ENCODE measurements at places on chromosomes 13 and 19. TPM values are rescaled to one million over a fixed set of nuclear protein-coding genes. Genes with fewer than 3 reads are reported as not detected.

The DKKL1 gene
- 2.2 TPM for total RNA-seq

The ZNF260 gene
- total RNA-seq = 2.6 TPM

The SHD gene
- total RNA-seq = 51.4 TPM

The SHANK1 gene
- total RNA-seq = not detected

The ACER1 gene
- not detected for total RNA-seq

The FLT1 gene
- total RNA-seq = 8.4 TPM

DNA sequence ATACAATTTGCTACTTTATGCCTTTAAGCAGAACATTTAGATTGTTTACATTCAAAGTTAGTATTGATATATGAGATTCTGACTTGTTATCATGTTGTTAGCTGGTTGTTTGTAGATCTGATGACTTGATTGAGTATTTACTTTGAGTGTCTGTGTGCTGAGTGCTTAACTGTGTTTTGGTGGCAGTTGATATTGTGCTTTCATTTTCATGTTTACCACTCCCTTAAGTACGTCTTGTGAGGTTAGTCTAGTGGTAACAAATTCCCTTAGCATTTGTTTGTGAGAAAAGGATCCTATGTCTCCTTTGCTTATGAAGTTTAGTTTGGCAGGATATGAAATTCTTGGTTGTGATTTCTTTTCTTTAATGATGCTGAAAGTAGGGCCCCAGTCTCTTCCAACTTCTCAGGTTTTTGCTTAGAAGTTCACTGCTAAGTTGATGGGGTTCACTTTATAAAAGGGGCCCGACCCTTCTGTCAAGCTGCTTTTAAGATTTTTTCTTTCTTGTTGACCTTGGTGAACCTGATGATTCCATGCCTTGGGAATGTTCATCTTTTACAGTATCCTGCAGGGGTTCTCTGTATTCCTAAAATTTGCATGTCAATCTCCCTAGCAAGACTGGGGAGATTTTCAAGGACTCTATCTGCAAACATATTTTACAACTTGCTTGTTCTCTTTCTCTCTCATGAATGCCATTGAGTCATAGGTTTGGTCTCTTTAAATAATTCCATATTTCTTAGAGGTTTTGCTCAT lies 1095.4 kb upstream of the PCDH20 start:
- no peak for DNase-seq
- no peaks in the 10 kb centered on the region for H3K27me3 ChIP-seq
- no peak overlapping the region for H3K4me3 ChIP-seq
- H3K27ac ChIP-seq = no peak overlapping the region
- no peaks in the 10 kb centered on the region for H3K4me1 ChIP-seq

DNA sequence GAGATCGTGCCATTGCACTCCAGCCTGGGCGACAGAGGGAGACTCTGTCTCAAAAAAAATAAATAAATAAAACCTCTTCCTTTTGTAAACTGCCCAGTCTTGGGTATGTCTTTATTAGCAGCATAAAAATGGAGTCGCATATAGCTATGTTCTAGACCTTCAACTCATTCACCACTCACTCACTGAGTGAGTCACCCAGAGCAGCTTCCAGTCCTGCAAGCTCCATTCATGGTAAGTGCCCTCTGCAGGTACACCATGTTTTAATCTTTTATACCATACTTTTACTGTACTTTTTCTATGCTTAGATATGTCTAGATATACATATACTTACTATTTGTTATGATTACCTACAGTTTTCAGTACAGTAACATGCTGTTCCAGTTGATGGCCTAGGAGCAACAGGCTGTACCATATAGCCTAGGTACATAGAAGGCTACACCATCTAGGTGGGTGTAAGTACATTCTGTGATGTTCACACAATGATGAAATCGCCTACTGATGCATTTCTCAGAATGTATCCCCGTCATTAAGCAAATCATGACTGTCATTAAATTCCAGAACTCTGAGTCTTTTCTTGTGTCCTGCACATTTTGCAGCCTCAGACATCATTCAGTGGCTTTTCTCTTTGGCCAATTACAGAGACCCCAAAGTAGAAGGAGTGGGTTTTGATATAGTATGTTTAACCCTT lies 13.7 kb upstream of the FARP1 start:
- DNase-seq = no peak
- H3K27ac ChIP-seq = no peak overlapping the region
- no peaks in the 10 kb centered on the region for H3K27me3 ChIP-seq
- no peaks in the 10 kb centered on the region for H3K36me3 ChIP-seq
- no peaks in the 10 kb centered on the region for H3K4me1 ChIP-seq
- H3K4me3 ChIP-seq = no peak overlapping the region

GRCh38 chr13:38147050-38147449 lies 202.6 kb upstream of the UFM1 start:
- H3K4me3 ChIP-seq = no peak overlapping the region
- H3K4me1 ChIP-seq = peaks cover 5% of the 10 kb centered on the region
- H3K36me3 ChIP-seq = no peaks in the 10 kb centered on the region
- H3K27me3 ChIP-seq = no peaks in the 10 kb centered on the region
- no peak for DNase-seq
- H3K27ac ChIP-seq = peak overlapping the region; percentile 41

DNA sequence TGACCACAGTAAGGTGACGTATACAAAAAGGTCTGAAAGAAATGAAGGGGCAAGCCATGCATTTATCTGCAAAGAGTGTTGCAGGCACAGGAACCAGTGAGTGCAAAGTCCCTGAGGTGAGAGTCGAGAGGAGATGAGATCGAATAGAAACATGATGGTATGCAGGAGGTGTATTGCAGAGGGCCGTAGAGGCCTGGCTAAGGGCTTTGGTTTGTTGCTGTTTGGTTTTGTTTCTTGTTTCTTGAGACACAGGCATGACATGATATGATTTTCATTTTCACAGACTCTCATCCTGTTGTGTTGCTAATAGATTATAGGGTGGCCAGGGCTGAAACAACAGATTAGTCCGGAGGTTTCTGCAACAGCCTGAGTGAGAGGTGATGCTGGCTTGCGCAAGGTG lies 80.4 kb downstream of the HSPH1 start:
- H3K4me3 ChIP-seq = no peak overlapping the region
- no peaks in the 10 kb centered on the region for H3K36me3 ChIP-seq

GRCh38 chr13:97266772-97267417 lies 44.8 kb downstream of the MBNL2 start:
- H3K27ac ChIP-seq = peak overlapping the region; percentile 25
- H3K36me3 ChIP-seq = no peaks in the 10 kb centered on the region
- H3K4me3 ChIP-seq = no peak overlapping the region

GRCh38 chr19:5651361-5651760 lies 28.5 kb downstream of the SAFB start:
- no peak overlapping the region for H3K27ac ChIP-seq
- no peak for DNase-seq
- H3K36me3 ChIP-seq = peaks cover 79% of the 10 kb centered on the region
- no peak overlapping the region for H3K4me3 ChIP-seq

- no peak overlapping the region for H3K27ac ChIP-seq
- peaks cover 26% of the 10 kb centered on the region for H3K27me3 ChIP-seq
- H3K4me1 ChIP-seq = peaks cover 3% of the 10 kb centered on the region
- DNase-seq = no peak
- no peak overlapping the region for H3K4me3 ChIP-seq
These were observed 17.1 kb upstream of the WASF3 start for GRCh38 chr13:26540334-26540733.

- H3K27ac ChIP-seq = no peak overlapping the region
- no peak overlapping the region for H3K4me3 ChIP-seq
These were observed 201.0 kb upstream of the RXFP2 start for GRCh38 chr13:31538067-31539042.

GRCh38 chr13:40819797-40820315 lies 30.4 kb downstream of the SLC25A15 start:
- no peaks in the 10 kb centered on the region for H3K36me3 ChIP-seq
- H3K4me1 ChIP-seq = no peaks in the 10 kb centered on the region
- no peak overlapping the region for H3K4me3 ChIP-seq
- H3K27me3 ChIP-seq = no peaks in the 10 kb centered on the region
- DNase-seq = no peak
- no peak overlapping the region for H3K27ac ChIP-seq

DNA sequence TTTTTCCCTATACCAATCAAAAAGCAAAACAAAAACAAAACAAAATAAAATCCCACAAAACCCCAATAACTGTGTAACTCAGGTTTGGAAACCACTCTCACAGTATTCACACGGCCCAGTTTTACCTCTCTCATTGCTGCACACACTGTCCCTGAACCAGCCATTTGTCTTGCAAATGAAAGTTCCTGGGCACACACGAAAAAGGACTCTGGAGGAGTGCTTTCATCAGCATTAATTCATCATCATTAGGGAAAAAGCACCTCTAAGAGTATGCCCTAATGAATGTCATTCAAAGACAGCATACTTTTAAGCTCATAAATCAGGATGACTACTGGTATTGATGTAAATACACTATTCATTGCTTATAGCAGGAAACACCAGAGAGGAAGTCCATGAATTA lies 306.3 kb downstream of the DNAJC15 start:
- H3K36me3 ChIP-seq = no peaks in the 10 kb centered on the region
- DNase-seq = no peak

DNA sequence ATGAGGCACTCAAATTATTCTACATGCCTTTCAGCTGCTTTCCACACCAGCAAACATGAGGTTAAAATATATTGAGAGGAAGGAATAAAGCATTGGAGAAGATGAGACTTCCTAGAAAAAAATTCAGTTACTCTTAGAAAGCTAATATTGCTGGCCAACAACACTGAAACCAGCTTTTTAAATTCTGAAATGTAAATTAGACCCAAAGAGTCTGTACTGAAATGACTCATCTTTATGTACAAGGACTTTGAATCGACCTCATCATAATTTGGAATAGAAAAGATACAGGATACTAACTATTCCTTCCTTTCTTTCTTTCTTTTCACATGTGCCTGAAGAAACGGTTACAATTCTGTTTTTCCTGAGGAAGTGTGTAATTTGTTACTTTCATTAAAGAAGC lies 6.5 kb upstream of the HSPH1 start:
- no peaks in the 10 kb centered on the region for H3K27me3 ChIP-seq
- no peak overlapping the region for H3K4me3 ChIP-seq
- DNase-seq = no peak
- no peak overlapping the region for H3K27ac ChIP-seq
- no peaks in the 10 kb centered on the region for H3K36me3 ChIP-seq
- no peaks in the 10 kb centered on the region for H3K4me1 ChIP-seq

GRCh38 chr19:42349378-42350107 lies 24.1 kb downstream of the MEGF8 start:
- no peak overlapping the region for H3K4me3 ChIP-seq
- no peaks in the 10 kb centered on the region for H3K4me1 ChIP-seq
- peaks cover 7% of the 10 kb centered on the region for H3K36me3 ChIP-seq
- DNase-seq = no peak
- no peak overlapping the region for H3K27ac ChIP-seq

DNA sequence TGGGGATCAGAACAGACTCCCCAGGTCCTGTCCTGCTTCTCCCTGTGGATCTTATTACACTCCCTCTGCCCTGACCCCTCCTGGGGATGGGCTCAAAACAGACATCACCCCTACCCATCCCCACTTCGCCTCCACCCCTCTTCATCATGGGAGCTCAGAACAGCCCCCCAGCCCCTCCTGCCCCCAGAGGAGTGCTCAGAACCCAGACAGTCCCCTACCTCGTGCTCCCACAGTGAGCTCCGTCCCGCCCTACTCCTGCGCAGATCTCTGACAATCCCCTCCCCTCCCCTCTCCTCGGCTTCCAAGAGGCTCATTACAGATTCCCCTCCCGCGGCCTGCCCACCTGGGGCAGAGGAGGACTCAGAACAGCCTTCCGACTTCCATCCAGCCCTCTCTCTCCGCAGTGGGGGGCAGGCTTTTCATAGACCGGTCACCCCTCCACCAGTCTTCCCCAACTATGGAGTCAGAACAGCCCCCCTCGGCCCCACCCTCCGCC lies 6.1 kb downstream of the NXNL1 start:
- peaks cover 60% of the 10 kb centered on the region for H3K27me3 ChIP-seq
- no peak overlapping the region for H3K4me3 ChIP-seq
- H3K27ac ChIP-seq = no peak overlapping the region
- no peak for DNase-seq
- no peaks in the 10 kb centered on the region for H3K4me1 ChIP-seq

DNA sequence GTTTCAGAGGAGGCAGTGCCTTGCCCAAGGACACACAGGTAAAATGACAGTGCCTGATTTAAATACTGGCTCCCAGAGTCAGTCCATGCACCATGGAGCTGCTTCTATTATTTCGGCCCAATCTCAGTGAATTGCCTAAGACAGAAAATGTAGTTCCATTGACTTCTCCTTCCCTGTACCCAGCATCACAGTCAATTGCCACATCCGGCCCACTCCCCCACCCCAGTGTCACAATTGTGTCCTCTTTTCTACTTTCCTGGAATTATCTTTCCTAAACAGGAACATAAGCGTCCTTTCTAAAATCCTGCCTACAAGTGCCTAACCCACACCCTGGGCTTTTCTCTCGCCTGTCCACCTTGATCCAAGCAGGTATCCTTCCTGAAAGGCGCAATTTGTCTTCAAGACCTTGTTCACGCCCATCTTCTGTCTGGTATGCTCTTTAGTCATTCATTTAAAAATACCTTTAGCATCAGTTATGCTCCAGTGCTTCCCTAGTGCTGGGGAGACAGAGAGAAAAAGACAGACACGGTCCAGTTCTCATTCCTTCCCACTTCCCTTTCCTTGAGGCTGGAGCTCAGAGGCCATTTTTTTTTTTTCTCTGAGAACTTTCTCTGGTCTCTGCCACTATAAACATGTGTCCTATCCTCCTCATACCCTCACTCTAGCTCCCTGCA lies 411.4 kb downstream of the LIG4 start:
- no peak for DNase-seq
- no peaks in the 10 kb centered on the region for H3K27me3 ChIP-seq
- H3K27ac ChIP-seq = no peak overlapping the region
- H3K4me3 ChIP-seq = no peak overlapping the region

- H3K4me1 ChIP-seq = peaks cover 12% of the 10 kb centered on the region
- H3K27me3 ChIP-seq = no peaks in the 10 kb centered on the region
- H3K36me3 ChIP-seq = no peaks in the 10 kb centered on the region
- H3K4me3 ChIP-seq = no peak overlapping the region
- peak; percentile 21 for DNase-seq
These were observed 530.0 kb downstream of the RFC3 start for GRCh38 chr13:34347784-34348573.
